AG04450 (cell line): ENCODE measurements at places on chromosomes 16 and 17.

DNA sequence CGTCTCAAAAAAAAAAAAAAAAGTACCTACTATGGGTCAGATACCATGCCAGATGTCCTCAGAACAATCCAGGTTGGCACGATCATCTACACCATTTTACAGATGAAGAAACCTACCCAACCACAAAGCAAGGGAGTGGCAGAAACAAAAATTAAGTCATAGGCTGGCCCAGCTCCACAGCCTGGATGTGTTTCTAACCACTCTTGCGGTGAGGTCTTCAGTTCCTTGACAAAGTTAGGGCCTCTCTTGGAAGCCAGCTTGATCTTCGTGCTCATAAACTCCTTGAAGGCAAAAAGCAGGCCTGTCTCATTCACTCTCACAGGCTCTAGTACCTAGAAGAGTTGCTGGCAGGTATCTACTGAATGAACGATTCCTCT, 6.2 kb downstream of the GGA2 start:
- no peak for DNase-seq

GRCh38 chr16:78799429-78799828, 700.0 kb downstream of the WWOX start:
- DNase-seq, result no peak

GRCh38 chr16:79195938-79196337, 404.6 kb downstream of the MAF start:
- DNase-seq, result no peak

DNA sequence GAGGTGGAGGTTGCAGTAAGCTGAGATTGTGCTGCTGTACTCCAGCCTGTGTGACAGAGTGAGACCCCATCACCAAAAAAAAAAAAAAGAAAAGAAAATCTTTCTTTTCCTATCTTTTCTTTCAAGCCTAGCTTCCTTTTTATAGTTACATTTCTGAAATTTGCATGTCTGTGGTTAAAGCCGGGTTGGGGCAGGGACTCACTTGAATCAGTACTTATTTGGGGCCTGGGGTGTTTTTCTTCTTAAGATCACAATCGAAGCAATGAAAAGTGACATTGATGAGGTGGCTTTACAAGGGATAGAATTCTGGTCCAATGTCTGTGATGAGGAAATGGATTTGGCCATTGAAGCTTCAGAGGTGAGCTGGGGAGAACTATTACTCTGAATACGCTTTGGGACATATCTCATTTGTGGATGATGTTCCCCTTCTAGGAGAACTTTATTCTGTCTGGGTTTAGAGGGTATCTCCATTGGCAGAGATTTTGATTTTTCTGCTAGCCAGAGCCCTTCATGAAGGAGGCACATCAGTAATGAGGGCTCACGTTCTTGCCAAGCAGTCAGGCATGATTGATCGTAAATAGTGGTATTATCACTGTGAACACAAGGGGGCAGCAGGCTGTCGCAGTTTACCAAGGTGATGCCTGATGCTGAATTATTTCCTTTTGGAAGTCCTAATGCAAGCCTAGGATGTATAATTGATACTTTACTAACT, 14.3 kb downstream of the KPNB1 start:
- no peak for DNase-seq

DNA sequence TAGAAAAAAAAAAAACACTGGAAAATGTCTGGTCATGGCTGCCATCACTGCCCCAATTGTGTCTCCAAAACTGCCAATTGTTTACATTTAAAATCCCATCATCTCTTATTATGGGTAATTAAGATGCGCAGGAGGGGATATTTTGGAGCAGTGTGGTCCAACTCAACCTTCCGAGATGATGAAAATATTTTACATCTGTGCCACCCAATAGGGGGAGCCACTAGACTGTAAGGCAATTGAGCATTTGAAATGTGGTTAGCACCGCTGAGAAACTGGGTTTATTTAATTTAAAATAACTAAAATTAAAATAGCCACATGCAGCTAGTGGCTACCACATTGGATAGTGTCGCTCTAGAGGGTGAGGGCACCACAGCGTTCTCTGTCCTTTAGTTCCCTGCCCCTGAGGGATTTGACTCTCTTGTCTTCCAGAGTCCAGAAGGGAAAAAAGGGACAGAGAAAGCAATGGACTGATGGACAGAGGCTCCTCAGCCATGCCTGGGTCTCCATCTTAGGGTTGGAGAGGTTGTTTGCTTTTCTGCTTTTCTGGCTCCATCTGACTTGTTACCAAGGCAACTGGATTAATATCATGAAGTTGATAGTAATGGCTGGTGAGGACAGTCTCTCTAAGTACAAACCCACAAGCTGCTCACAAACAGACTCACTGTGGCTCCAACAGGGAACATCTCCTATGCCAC, 3.5 kb downstream of the MPO start:
- DNase-seq, result no peak

- no peak for DNase-seq
Observed at GRCh38 chr17:43911904-43912303, 4.6 kb upstream of the MPP2 start.

DNA sequence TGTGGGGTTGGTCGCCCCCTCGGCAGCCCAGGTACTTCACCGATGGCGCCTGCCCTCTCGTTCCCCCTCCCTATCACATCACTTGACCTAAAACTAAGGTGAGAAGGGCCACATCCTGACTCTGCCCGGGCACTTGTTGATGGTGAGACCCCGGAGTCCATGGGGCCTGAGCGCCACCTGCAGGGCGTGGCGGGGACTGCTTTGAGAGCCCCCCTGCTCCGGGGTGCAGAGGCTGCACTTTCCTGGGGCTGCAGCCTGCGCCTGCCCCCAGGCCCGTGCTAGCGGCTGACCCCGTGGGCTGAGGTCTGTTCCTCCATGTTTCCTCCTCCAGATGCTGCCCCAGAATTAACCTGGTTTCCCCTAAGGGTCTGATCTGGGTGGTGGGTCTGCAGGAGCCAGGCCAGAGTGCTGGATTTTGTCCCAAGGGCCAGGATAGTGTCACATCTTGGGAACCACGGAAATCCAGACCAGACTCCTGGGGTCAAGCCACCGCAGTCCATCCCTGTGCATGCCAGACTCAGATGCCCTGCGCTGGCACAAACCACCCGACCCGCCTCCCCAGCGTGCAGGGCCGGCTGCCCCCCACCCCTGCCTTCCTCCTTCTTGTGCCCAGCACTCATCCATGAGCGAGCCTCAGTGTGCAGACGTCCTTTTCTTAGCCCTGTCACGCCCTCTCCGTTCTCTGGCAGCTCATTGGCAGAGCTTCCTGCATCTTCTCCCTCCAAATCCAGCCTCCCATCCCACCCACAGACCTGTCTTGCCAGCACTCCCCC, 2.7 kb downstream of the NDUFAF8 start:
- DNase-seq, result no peak

DNA sequence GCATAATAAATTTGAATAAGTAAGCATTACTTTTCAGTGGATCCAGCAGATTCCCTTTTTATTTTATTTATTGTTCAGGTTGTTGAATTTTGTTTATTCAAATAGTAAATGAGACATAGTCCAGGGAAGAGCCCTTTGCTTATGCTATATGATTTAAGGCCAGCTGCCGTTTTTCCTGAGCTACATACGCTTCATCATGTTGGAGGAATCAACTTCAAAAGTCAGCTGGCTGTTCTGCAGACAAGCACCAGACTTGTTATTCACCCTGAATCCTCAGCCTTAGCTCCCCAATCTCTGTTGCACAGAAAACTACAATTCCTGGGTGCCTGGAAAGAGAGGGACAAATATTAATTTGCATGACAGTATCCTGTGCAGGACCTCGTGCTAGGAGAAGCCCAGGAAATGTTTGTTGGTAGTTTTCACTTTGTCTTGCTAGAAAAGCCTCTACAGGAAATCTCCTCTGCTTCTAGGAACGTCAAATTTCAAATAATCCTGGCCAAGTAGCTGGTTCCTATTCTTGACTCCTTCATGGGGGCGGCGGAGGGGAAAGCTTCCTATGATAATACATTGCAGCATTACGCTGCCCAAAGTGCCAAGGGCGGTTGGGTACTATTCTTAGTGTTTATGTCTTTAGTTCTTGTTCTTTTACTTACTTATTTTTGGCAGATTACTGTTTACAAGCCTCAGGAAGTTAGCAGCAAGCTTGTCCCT, 101.6 kb downstream of the PRKCA start:
- DNase-seq, result no peak

GRCh38 chr17:66255112-66255511, 25.9 kb upstream of the APOH start:
- peak; percentile 62 for DNase-seq

DNA sequence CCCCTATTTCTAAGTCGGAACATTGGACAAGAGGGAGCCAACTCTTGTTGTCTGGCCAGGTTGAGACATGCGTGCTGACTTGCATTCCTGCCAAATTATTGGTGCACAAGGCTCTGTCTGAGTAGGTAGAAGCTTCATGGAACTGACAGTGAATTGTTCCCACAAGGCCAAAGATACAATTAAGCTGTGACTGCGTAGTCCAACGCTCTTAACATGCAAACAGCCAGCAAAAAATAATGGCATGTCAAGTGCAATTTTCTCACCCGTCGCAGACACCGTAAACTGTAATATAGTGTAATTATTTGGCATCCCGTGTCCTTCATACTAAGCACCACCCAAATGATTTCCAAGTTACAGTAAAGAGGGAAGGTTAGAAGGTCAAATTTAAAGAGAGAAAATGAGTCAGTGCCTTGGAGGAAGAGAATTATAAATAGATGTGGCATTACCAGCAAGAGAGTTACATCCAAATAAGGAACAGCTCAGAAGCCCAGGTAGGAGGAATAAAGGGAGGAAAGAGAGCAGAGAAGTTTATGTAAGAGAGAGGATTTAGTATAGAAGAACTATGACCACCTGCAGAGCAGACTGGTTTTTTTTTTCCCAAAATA, 21.8 kb downstream of the CDH8 start:
- DNase-seq, result no peak

DNA sequence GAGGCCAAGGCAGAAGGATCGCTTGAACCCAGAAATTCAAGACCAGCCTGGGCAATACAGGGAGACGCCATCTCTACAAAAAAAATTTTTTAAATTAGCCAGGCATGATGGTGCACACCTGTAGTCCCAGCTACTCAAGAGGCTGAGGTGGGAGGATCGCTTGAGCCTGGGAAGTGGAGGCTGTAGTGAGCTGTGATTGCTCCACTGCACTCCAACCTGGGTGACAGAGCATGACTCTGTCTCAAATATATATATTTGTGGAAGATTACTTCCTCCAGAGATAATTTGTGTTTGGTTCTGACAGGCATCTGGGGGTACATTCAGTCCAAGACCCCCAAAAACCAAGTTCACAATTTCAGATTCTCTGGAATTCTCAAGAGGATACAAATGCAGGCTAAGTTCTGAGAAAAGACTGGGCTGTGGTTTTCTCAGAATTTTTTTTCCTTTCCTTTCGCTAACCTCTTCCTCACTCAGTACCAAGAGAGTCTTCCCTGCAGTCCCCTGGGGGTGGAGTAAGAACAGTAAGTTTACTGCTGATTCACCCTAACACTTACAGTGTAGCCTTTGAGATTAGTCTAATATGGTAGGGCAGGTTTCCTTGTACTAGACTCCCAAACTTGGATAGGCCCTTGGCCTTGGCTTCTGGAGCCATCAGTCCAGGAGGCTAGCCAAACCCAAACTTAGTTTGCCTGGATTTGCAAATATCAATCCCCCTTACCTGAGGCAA, 15.1 kb downstream of the GSDMB start:
- no peak for DNase-seq

DNA sequence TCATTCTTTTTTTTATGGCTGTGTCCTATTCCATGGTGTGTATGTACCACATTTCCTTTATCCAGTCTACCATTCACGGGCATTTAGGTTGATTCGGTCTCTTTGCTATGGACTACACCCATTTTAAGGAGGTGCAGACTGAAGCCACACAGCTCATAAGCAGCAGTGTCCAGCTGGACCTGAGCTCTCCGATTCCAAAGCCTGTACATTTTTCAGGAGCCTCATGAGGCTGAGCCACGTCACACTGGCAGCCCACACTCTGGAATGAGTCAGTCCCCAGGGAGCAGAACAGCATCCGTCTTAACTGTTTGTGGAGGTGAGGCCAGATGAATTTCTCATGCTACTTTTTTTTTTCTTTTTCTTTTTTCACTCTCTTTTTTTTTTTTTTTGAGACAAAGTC, 116.1 kb downstream of the C16orf95 start:
- DNase-seq, result peak; percentile 95

GRCh38 chr16:57382535-57383275, 10.4 kb downstream of the CX3CL1 start:
- no peak for DNase-seq

DNA sequence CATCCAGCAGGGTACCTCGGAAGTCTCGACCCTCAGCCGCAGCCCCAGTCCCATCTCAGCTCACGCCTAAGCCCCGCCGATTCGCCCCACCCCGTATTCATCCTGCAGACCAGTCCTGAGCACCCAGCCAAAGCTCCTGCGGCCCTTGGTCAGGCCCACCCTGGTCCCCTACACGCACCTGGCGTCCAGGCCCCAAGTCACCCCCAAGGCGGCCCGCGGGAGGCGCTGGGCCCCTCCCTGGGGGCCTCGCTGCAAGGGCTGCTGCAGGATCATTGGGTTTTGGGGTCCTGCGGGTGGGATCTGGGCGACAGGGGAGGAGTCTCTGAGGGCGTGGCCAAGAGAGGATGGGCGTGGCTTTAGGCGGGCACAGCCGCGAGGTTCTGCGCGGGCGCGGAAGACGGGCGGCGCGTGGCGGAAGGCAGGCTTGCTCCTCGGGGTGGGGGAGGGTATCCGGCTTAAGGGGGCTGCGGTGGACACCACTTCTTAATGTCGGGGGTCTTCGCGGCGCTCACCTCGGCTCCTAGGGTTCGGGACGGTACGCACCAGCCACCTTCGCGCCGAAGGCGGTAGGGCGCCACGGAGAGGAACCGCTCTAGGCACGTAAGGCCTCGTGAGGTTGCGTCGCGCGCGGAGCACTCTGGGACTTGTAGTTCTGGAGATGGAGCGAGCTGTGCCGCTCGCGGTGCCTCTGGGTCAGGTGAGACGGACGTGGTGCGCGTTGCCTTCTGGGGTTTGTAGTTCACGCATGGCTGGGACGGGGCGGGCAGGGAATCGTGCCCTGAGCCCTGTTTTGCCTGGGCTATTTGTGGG, at the start of the genes HCFC1R1 and THOC6:
HCFC1R1 (minus strand) TSS at position 274 of the 810 bp plus-strand sequence; CDS start at position 273, 1 bp downstream.
THOC6 (plus strand) TSS at position 367 of the 810 bp plus-strand sequence; CDS start at position 659, 292 bp downstream.
- peak; percentile 91 for DNase-seq

DNA sequence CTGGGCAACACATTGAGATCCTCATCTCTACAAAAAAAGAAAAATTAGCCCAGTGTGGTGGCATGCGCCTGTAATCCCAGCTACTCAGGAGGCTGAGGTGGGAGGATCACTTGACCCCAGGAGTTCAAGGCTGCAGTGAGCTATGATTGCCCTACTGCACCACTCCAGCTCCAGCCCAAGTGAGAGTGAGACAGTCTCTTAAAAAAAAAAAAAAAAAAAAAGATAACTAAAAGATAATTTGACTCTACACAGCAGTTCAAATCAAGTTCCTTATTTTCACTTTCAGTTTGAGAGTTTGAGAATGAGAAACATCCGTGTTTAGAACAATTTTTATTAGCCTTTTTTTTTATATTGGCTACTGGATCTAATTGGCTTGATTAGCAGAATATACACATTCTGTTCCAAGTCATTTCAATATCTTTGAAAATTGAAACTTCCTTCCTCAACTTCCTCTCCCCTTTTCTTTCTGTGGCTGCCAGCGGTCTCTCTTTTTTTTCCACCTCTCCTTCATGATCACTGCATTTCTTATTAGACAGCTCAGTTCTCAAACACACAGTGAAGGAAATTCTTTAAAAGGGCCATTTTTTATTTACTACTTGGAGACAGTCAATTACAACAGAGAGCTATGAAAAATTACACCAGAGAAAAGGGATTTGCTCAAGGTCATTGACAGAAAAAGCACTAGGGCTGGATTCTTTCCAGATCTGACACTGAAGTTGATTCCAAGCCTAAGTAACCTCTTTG, 4.5 kb upstream of the ACSF2 start:
- no peak for DNase-seq
